ENCODE measurements at places on chromosomes 1 and 21.

DNA sequence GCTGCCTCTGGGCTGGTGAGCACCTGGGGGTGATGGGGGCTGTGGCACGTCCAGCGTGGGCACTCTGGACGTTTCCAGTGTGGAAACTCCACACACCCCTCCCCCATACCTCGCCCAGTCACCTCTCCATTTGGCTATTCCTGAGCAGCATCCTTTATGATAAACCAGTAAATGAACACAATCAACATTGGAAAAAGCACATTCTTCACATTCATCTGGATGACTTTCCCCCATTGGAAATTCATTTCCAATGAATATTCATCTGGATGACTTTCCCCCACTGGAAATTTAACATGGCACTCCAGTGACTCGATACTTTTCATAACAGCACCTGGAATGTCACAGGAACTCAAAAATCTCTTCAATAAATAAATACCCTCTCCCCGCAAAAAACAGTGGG, 104.8 kb upstream of the KRTAP19-8 start:
- no peak for DNase-seq

GRCh38 chr1:232381394-232382100, 248.4 kb downstream of the SIPA1L2 start:
- DNase-seq = no peak

- no peak for DNase-seq
Observed at GRCh38 chr1:5883129-5884048, 108.8 kb downstream of the NPHP4 start.

GRCh38 chr1:151518431-151518830, 7.2 kb downstream of the CGN start:
- no peak for DNase-seq

GRCh38 chr1:181497870-181498269, 14.6 kb downstream of the CACNA1E start:
- DNase-seq = no peak

DNA sequence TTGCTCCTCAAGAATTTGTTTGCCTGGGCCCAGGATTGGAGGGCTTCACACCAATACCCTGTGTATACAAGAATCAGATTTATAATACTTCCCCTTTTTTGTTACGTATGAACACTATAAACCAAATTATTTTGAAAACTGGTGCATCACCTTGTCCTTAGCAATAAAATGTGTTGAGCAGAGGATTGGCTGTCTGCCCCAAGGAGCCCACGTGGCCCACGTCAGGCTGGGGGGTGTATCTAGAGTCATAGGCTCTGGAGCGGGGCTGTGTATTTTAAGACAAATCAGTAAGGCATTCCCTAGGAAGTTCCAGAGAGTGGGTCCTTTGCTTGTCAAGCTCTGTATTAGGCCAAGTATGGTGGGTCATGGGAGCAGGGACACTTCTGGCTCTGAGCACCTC, 2.0 kb upstream of the ST3GAL3 start:
- no peak for DNase-seq

DNA sequence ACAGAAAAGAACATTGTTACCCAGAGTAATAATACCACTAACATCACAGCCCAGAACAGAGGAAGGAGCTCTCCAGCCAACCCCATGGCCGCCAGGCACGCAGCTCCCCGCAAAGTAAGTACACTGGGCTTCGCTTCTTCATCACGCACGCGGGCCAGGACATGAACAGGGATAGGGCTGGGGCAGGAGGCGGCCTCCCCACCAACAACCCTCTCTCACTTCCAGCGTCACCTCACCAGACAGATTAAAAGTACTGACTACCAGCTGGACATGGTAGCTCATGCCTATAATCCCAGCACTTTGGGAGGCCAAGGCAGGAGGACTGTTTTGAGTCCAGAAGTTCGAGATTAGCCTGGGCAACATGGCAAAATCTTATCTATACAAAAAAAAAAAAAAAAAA, 78.3 kb downstream of the NPHP4 start:
- no peak for DNase-seq

- no peak for DNase-seq
Observed at GRCh38 chr1:54325703-54326461, 80.3 kb downstream of the SSBP3 start.
